ENCODE measurements at places on chromosomes 6 and 20.

DNA sequence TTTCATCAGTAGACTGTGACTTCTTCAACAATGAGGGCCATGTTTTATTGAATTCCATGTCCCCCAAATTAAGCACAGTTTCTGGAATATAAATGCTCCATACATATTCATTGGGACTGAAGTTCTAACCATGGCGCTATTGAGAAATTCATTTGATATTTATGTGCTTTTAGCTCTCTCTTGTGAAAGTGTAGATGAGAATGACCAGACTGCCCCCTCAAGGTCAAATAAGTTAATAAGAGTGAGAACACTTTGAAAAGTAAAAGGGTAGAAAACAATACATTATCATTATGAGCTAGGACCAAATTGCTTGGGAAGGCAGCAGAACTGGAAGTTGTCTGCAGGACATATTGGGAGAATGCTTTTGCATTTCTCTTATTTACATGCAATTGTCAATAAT lies 597.9 kb downstream of the EPM2A start:
- no peak for DNase-seq

- DNase-seq: no peak
Observed at GRCh38 chr20:38125157-38126056, 39.7 kb downstream of the TGM2 start.

- no peak for DNase-seq
Observed at GRCh38 chr6:52975580-52975979, 19.5 kb downstream of the GSTA4 start.

GRCh38 chr20:17613328-17614175 lies 43.7 kb downstream of the DSTN start:
- DNase-seq: no peak

DNA sequence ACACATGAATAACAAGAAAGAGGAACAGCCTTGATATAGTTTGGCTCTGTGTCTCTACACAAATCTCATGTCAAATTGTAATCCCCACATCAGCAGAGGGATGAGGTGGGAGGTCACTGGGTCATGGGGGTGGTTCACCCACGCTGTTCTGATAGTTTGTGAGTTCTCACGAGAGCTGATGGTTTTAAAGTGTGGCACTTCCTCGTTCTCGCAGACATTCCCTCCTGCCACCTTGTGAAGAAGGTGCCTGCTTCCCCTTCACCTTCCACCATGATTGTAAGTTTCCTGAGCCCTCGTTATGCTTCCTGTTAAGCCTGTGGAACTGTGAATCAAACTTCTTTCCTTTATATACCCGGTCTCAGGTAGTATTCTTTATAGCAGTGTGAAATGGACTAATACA lies 13.1 kb downstream of the SRPK1 start:
- no peak for DNase-seq

DNA sequence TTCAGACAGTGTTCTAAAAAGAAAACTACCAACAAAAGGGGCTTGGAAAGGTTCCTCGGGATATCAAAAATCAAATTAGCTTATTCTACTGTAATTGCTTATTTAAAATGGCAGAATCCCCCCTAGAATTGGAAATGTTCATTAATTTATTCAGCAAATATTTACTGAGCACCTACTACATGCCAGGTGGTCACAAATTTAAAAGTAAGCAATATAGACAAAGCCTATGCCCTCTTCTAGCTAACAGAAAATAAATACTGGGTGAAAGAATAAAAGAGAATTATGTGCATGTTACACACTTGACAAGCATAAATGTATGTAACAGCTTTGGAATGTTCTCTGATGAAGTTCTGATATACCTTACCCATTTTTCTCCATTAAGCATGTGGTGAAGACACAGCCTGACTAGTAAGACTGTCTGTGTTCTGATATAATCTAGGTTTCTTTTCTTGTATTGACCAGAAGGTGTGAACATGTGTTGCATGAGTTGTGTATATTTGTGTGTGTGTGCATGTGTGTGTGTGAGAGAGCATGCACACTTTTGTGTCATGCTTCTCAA lies 606.7 kb upstream of the CITED2 start:
- no peak for DNase-seq

- DNase-seq: no peak
Observed at GRCh38 chr20:64188682-64189529, 24.7 kb downstream of the MYT1 start.

DNA sequence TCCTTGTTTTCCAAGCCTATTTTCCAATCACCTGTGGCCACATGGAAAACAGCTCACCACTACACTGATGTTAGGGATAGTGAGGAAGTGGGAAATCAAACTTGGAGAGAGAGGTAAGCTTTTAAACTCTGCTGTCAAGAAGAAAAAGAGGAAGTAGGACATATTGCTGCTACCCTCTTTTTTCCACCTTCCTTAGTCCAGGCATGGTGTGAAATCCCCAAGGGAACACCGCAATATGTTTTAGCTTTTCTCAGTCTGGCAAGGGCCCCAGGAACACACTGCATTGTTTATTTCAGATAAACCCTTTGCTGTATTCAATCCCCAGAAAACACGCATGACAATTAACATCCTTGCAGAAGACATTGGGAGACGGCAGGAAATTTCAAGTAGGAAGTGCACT lies 61.3 kb downstream of the HS3ST5 start:
- no peak for DNase-seq

DNA sequence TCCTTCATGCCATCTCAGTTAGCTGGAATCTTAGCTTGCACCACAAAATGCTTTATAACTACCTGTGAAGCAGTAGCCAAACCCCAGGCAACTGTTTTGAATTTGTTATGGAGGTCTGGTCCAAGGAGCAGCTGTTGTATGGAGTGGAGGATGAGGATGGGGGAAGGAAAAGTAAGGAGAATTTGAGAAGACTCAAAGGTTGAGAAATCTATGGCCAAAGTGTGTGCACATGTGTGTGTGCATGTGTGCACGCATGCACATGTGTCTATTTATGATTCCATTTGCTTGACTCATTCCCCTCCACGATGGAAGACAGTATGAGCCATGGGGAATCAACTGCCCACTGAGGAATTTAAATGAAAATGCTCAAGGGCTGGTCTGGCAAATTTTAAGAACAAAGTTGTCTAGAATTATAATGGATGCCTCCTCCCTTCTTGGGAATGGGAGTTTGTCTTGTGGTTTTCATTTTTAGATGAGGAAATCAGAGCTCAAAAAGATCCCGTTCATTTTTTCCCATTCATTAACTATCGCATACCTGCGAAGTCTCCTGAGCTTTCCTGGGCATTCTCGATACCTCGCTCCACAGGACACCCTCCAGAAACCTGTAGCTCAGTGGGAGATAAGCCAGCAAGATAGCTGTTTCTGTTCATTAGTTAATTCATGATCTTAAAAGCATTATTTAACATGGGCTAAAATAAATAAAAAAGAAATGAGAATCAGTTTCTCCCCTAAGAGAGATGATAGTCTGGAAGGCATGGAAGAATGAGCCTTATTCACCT lies 152.3 kb upstream of the NEDD9 start:
- DNase-seq: no peak

DNA sequence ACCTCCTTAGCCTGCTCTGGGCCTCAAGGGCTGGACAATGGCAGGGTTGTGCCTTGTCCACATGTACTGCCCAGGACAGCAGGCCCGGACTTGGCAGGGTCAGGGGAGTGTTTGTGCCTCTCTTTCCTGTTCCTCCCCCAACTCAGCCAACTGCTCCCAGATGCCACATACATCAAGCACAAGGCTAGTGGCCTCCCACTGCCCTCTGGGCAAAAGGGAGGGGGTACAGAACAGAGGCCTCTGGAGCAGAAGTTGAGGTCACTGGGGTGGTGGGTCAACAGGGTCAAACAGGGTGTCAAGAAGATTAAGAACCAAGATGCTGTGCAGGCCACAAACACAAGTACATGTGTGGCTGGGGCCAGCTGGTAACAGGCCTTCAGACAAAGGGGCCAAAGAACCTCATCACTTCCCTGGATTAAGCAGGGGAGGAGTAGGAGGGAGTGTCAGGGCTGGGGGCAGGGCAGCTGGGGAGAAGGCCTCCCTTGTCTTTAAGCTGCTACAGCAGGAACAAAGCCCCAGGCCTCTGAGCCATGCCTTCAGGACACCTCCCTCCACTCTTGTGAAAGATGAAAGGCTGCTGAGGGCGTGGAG lies 36.0 kb downstream of the KCNK5 start:
- DNase-seq: no peak

DNA sequence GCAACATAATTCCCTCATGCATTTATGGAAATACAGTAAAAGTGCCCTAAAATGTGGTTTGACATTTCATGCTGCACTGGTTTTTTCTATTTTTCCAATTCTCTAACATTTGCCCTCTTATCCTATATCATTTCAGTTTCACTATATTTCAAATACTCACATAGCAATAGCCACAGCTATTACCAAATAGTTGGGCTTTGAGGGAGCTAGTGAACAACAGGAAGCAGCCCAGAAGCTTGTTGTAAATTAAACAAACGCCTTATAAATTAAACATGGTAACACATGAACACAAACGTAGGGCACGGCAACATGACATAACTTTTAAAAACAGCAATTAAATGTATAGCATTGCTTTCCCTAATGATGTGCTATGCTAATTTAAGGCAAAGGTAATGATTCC lies 469.0 kb downstream of the CDC5L start:
- DNase-seq: no peak

GRCh38 chr20:43916073-43916880 lies 1.6 kb downstream of the TOX2 start:
- no peak for DNase-seq

- DNase-seq: no peak
Observed at GRCh38 chr6:113997116-113997515, 26.2 kb upstream of the HDAC2 start.

DNA sequence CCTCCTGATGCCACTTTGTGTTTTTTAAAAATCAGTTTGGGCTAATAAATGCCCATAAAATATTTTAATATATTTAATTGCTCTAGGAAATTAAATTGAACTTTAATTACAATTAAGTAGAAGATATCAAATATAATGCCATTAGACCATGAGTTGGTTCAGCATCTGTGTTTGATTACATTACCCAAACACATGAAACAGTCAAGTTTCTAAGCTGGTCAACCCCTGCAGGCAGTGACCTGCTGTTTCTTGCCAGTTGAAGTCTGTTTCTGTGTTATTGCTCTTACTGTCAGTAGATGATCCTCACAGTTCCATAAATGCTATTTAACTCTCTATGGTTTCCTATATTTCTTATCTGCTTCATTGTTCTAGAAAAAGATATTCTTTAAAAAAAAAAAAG lies 9.7 kb upstream of the TENT5A start:
- no peak for DNase-seq

DNA sequence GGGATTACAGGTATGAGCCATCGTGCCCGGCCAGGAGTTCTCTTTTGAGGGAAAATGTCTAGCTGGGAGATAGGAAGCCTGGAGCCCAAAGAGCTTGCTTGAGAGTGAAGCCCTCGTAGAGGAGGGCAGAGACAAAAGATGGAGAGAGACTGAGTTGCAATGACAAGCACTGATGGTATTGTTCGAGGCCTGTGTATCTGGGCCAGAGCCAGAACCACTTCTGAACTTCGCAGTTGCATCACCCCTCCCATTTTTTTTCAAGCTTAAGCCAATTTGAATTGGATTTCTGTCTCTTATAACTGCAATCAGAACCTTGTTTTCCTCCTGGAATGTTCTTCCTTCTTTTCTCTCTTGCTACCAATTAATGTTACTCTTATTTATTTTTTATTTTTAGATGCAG lies 83.1 kb downstream of the KCNB1 start:
- DNase-seq: no peak

- DNase-seq: peak; percentile 0
Observed at GRCh38 chr6:95578106-95578410, 723 bp downstream of the MANEA start.

DNA sequence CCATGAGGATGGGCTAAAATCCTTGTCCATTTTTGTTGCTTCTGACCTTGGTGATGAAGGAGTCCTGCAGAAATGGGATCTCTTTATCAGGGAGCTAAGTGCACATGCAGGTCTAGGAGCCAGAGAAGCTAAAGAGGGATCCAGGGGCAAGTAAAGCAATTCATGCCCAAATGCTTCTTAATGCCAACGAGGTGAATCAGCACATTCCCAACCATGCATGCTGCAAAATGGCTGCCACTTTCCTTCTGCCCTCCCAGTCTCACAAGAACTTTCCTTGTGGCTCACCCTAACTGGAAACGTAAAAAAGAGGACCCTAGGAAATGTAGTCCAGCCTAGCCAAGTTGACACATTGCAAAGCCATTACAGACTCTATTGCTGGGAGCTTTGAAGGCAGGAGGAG lies 298.4 kb downstream of the MAFB start:
- DNase-seq: no peak

DNA sequence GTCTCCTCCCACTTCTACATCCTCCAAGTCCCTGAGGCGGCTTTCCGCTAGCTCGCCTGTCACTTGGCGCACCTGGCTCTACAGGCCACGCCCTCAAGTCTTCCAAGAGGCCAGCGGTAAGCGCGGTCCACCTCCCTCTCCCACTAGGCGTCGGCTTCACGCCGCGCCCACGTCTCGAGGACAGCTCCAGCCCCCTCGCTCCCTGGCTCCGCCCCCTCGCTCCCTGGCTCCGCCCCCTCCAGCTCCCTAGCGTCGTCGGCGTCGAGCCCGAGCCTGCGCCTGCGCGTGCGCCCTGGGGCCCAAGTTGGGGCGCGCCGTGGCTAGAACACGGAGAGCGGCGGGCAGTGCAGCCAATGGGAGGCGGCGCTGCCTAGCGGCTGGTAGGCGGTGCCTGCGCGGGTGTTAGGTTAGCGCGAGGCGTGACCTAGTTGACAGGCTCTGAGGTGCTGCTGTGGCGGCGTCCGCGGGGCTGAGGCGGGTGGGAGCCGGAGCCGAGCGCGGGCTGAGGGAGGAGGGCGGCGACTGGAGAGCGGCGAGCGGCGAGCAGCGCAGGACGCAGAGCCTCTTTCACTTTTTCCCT lies at the start of gene MACROD2:
TSS of gene MACROD2 (plus strand) at position 431 of the 580 bp plus-strand sequence.
- DNase-seq: no peak

GRCh38 chr20:19922716-19923115 lies 94.4 kb upstream of the NAA20 start:
- DNase-seq: no peak

DNA sequence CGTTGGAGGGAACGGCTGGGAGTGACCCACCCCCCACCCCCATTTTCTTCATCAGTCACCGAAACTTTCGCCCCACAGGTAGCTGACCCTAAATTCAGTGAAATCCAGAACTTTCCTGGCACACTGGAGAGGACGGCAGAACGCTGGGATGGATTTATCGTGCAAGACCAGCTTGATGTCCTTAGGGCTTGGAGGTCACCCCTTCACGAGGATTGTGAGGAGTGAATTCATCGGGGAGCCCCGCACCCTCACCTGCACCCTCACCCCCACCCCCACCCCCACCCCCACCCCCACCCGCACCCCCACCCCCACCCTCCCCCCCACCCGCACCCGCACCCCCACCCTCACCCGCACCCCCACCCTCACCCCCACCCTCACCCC lies 13.3 kb upstream of the TCFL5 start:
- DNase-seq: no peak

- DNase-seq: no peak
Observed at GRCh38 chr6:20916086-20916485, 381.8 kb downstream of the CDKAL1 start.

DNA sequence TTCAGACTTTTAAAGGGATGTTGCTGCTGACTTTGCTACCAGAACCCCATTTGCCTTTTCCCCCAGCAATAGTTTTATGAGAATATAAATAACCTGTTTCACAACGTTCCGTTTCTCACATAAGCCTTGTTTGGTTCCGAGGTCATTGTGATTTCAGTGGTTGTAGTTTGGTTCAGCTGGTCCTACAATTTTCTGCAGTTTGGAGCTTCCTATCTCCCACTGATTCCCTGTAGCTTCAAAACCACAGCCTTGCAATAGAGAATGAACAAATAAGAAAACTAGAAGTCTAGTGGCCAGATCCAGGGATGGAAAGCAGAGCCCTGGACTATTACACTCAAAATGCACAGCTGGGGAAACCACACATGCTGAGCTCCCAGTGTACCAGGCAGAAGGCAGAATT lies 24.1 kb upstream of the SH3BGRL2 start:
- DNase-seq: no peak
